ENCODE measurements at places on chromosomes 6 and 20.
A peak's percentile ranks its signal among the peaks of the same experiment; 100 is the strongest.

DNA sequence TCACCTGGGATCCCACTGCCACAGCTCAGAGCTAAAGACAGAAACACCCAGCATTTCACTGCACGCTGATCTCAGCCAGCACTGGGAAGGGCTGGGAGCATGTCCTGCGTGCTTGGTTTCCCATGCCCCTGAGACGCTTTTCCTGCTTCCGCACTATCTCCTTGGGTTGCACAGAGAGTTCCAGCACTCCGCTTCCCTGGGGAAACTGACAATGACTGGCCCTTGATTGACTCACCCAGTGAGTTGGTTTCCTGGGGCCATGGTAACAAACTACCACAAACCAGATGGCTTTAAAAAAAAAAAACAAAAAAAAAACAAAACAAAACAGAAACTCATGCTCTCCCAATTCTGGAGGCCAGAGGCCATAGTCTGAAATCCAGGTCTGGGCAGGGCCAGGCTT, 14.8 kb upstream of the MAS1L start:
- no peak for DNase-seq

DNA sequence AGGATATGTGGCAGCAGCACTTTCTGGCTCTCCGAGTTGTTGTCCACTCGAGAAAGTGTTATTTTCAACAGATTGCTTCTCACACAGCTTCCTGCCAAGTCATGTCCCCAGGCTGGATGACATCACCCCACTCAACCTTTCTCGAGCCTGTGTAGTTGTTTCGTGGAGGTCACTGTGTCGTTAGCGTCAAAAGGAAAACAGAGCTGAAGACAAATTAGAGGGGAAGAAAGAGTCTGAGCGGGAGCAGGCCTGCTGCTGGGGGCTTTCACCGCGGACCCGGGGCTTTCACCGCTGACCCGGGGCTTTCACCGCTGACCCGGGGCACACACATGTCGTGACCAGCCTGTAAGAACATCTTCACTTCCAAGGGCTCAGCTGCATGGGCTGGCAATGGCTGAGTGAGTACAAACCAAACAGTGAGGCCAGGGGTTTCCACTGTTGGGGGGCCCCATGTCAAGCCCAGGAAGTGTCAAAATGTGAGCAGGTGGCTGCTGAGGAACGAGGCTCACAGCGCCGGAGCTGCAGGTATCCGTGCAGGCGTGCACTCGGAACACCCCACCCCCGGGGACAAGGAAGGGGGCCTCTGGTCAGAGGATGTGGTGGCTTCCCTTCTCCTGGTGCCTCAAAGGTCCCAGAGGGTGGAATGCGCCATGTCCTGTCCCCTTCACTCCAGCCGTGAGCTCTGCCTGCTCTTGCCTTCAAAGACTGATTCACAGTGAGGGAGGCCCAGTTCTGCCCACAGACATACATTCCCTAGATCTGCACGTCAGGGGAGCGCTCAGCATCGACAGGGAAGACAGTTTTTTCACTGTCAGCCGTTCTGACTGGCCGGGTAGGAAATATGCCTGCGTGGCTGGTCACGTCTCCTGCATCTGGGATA, 365.9 kb downstream of the TAF4 start:
- no peak for DNase-seq

GRCh38 chr6:89352278-89353117, at the start of gene UBE2J1:
Gene UBE2J1 (minus strand): TSS chr6:89352722. CDS start chr6:89352569, 153 bp downstream.
- peak; percentile 80 for DNase-seq

DNA sequence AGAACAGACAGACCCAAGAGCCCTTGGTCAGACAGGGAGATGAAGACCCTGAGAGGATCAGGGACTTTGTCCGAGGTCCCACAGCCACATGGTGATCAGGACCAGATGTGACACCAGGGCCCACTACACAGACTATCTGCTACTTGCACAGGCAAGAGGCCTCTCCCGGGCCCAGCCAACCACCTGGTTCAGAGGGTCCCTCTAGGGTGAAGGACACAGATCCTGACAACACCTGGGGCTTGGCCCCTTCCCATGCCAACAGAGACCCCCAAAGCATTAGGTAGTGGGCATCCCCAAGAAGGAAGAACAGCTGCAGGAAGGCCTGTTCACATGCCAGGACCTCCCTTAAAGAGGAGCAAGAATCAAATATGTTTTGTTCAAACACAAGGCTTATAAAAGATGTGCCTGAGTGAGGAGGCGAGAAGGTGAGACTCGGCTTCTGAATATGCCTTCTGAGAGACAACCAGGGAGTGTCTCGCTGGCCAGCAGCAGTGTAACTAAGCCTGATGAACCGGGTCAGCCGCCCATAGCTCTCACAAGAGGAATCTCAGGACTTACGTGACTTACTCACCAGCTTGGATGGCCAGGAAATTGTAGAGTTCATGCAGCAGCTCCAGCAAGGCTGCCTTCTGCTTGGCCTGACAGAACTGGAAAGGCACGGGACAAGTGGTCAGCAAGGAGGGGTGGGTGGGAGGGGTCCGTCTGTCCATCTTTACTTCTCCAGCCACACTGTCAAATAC, 5.0 kb downstream of the LEMD2 start:
- DNase-seq, result no peak

- no peak for DNase-seq
Measured at GRCh38 chr6:451336-451735, 59.8 kb downstream of the IRF4 start.

GRCh38 chr6:91132461-91132860, 545.6 kb upstream of the MAP3K7 start:
- no peak for DNase-seq

- no peak for DNase-seq
Measured at GRCh38 chr20:22663528-22664025, 79.2 kb upstream of the FOXA2 start.

DNA sequence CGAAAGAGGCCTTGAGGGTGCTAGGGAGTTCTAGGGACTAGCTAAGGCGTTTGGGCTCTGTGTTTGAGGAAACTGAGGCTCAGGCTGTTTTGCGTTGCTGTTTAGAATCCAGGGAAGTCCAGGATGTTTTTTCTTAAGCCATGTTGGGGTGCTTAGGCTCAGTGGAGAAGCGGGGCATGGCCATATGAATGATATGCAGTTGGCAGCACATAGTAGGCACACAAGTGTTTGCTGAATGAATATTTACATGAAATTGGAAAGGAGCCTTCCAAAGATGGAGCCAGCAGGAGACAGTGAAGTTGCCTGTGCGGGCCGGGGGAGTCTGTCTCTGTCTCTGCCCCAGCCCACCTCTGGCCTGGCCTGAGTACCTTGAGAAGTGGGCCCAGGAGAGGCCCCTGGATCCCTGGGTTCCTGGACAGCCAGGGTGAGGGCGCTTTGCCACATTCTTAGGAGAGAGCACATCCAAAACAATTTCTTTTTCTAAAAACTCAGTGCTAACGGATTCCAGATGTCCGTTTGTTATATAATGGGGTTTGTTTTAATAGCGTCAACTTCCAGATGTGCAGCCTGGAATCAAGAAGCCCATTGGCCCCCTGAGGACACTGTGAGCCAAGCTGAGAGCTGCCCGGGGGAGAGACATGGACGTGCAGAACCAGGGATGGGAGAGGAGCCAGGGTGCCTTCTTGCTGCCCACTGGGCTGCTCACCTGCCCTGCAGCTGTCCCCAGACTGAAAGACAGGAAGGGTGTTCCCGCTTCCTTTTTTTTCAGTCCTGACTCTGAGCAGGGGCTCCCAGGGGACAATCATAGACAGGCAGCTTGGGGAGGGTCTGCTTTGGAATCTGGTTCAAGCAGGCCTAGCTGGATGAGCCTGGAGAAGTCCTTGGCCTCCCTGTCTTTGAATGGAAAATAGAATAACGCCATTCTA, 20.1 kb upstream of the EMILIN3 start:
- DNase-seq, result no peak

DNA sequence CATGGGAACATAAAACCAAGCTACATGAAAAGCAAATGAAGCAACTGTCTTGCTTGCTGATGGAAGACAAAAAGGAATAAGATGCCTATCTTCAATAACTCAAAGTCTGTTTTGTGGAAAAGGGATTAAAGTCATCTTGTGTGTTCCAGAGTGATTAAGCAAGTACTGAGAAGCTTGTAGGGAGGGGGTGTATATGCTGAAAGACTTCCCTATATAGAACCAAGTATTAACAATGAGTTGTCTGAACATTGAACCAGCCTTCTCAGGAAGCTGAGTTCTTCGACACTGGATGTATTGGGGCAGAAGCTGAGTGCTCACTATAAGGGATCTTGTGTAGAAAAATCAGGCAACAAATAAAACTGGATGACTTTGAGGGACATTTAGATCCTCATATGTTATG, 451.8 kb downstream of the CD83 start:
- DNase-seq, result no peak

- DNase-seq, result peak; percentile 38
Measured at GRCh38 chr20:43975096-43975768, 60.6 kb downstream of the TOX2 start.

DNA sequence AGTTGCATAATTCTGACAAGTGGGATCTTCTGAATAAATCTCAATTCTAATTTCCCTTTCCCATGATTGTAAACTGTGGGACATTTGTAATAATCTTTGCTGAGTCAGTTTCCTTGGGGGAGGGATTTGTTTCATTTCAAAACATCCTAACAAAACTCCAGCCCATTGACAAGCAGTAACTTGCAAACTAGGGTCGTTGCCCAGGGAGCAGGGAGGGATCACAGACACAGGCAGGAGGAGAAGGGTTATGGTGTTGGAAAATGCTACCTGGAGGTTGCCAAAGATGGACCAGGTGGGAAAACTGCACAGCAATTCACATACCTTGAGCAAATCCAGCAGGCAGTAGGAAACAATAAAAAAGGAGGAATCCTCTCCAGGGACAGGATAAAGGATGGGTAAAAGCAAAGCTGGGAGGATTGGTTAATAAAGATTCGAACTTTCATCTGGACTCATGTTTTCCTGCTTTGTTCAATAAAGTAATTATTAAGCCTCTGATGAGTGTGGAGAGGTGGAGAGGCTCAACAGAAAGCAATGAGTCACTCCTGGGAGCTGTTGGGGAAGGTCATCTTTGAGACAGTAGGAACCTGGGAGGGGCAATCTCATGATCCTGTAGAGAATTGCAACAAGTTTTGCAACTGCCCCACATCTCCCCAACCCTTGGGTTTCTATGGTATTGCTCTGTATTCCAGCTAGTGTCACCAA, 87.3 kb upstream of the AKIRIN2 start:
- no peak for DNase-seq

DNA sequence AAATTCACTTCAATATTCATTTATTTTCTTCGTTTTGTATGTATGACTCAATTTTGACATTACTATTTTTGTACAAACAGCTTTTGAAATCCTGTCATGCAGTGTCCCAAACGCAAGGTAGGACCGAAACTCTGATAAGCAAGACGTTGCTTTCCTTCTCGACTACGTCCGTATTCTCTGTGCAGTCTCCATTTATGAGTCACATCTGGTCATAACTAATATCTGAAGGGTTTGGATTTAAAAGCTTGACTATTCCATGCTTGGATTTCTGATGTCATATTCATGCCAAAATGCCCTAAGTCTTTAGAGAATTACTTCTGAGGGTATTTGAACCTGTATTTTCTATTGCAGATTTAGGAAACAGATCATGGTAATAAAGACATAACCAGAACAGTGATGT, 37.8 kb upstream of the LAMP5 start:
- DNase-seq, result no peak

DNA sequence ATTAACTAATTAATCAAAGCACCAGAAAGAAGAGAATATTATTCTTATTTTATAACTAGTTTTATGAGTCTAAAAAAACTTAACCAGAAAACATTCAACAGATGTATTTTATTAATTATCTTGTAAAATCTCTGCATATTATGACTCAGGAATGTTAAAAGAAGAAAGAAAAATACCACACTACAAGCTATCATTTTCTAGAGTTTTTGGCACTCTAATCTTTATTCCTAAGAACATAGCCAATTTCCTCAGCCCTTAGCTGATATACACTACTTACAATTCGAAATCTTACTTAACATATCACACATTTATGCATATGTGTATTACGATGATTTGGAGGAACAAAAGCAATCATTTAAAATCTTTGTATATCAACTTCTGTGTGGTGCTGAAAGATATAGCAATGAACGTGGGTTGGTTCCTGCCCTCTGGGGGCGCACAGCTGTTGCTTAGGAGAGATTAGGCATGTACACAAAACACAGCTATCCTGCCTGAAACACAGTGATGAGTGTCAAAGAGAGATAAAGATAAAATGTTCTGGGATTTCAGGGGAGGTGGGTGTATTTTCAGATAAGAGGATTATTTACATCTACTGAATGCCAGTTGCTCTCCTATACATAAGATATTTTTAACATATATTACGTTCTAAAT, 404.5 kb downstream of the SYNE1 start:
- no peak for DNase-seq

- DNase-seq, result no peak
Measured at GRCh38 chr6:38632490-38632889, 7.2 kb downstream of the BTBD9 start.

- DNase-seq, result no peak
Measured at GRCh38 chr20:59247731-59248684, 52.4 kb upstream of the EDN3 start.

Measured in stimulated activated naive CD8-positive, alpha-beta T cell treated with anti-CD3 and anti-CD28 coated beads, Interleukin-15, amount 100 ng/mL, for 72 hours (primary cell).